ENCODE measurements at places on chromosomes 5 and 9. TPM values are rescaled to one million over a fixed set of nuclear protein-coding genes. Genes with fewer than 3 reads are reported as not detected.

The TMEM167A gene
- 145 TPM for total RNA-seq

DNA sequence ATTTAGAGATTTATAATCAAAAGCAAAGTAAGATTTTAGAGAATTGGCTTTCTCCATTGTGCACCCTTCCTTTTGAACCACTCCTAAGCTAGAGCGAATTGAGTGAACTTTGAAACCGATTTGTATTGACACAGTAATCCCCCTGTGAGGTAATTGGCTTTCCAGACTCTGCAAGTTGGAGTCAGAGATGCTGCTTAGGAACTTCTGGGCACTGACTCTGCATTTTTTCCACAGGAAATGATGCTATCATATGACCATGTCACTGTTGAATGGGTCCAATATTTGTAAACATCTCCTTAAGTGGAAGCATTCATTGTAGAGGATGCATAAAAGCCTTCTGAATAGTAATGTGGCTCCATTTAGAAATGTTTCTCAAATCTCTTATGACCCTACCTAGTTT, 394.4 kb upstream of the ZNF608 start:
- DNase-seq, result peak; percentile 44

- no peak for DNase-seq
These were observed 25.8 kb upstream of the TPD52L3 start for GRCh38 chr9:6302417-6302816.

DNA sequence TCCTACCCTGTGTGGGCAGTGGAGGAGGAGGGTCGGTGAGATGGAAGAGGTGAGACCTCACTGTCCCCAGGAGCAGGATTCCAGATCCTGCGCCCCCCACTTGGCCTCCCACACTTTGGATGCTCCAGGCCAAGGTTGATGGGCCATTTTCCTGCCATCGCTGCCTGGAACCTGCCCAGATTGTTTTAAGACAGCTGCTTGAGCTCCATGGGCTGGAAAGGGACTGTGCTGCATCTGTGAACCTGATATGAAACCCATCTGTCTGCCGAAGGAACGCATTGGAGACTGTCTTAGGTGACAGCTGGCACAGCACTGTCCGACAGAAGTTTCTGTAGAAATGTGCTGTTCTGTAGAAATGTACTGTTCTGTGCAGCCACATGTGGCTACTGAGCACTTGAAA, 72.7 kb upstream of the SLC25A48 start:
- no peak for DNase-seq

DNA sequence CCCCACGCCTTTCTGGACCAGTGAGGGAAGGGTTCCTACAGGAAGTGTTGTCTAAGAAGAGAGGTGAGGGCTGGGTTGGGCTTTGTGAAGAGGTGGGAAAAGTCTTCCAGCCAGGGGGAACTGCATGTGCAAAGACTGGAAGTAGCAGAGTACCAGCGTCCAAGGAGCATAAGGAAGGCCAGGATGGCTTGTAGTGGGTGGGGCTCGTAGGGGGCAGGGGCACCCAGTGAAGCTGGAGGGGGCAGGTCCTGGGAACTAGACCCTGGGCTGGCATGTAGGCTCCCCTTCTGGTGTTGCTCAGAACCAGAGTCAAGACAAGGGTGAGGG, 20.4 kb downstream of the PRRX2 start:
- DNase-seq, result no peak

DNA sequence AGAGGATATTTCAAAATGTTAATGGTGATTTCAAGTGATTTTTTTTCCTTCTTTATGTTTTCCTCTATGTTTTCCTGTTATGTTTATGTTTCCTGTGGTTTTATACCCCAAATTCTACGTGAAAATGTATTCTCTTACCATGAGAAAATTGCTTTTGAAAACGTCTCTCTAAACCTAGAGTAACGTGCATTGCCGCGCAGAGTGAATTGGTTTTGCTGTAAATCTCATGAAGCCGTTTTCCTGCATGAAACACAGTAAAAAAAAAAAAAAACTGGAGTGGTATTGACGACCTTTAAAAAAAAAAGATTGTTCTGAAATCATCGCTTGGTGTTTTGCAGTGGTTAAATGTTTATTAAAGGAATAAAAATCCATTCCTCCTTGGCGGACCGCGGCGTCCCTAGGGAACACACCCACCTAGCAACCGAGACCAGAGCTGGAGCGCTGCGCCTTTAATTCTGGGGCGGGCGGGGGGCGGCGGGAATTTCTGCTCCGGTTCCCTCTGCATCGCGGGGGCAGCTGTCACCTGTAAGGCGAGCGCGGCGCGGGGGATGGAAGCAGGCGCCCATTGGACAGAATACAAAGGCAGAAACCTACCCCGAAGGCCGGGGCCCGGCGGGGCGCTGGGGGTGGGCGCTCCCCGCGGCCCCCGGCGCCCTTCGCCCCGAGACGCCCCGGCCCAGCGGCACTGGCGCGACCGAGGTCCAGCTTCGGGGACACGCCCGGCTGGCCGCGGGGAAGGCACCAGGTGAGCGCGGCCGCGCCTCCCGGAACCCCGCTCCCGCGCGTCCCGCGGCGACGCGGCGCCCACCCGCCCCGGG, at the start of gene SOWAHA:
TSS of gene SOWAHA (plus strand) at position 522 of the 818 bp plus-strand sequence. CDS start 320 bp downstream, outside the sequence.
- DNase-seq, result no peak

DNA sequence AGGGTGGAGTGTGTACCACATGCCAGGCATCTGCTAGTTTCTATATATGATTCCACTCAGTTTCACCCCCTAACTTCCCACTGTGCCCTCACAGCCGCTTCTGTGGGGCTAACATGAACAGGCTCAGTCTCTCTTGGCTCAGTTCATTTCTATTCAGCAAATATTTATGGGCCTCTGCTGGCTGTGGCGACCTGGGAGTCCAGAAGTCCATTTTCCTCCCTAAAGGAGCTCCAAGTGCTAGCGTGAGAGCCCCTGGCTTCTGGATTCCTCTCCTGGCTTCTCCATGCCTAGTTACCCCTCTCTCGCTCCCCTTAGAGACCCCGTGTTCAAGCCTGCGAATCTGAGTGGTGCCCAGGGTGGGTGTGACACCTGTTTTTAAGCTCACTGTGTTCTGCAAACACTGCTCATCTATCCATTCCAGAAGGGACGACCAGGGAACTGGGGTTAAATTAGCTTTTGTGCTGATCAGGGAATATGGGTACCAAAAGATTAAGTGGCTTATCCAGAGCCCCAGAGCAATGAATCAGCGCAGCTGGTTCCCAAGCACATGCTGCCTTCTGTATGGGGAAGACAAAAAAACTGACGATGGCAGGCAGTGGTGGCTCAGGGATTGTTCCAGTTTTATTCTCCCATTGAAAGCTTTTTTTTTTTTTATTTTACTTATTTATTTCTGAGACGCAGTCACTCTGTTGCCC, 57.6 kb downstream of the HMCN2 start:
- DNase-seq, result no peak

GRCh38 chr9:107734256-107735013, 244.9 kb upstream of the KLF4 start:
- peak; percentile 82 for DNase-seq

GRCh38 chr5:123671042-123671441, 159.1 kb downstream of the CSNK1G3 start:
- DNase-seq, result peak; percentile 42

All from RPMI7951 (cell line).